ENCODE measurements at places on chromosomes 4 and X.

DNA sequence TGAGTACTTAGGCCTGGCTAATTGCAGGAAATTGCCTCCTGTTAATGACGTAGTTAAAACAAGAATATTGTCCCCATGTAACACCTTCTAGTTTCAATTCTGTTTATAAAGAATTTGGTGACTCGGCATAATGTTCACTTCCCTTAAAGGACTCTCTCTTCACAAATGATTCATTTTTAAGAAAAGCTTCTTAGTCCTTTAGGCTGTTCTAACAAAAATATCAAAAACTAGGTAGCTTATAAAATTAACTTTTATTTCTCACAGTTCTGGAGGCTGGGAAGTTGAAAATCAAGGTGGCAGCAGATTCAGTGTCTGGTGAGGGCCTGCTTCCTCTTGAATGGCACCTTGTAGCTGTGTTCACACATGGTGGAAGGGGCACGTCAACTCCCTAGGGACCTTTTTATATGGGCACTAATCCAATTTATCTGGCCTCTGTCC lies 23.8 kb downstream of the COL25A1 start:
- no peak for DNase-seq

GRCh38 chrX:112645774-112646173 lies 34.0 kb downstream of the LHFPL1 start:
- no peak for DNase-seq

GRCh38 chrX:48648336-48648751 lies 35.3 kb upstream of the WAS start:
- peak; percentile 40 for DNase-seq

DNA sequence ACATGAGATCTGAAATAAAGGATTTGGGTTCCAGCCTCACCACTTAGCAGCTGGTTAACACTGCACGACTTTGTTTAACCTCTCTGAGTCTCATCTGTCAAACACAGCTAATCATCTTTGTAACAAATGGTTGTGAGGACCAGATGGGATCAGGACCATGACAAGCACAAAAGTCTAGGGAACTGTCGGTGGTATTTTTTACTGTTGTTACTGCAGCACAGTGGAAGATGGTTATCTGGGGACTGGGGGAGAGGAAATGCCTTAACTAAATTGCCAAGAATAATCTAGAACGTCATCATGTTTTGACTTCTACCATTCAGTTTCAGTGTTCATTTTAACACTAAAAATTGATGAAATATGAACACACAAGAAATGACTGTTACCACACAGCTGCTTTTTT lies 99.5 kb downstream of the ADGRA3 start:
- DNase-seq = peak; percentile 38

DNA sequence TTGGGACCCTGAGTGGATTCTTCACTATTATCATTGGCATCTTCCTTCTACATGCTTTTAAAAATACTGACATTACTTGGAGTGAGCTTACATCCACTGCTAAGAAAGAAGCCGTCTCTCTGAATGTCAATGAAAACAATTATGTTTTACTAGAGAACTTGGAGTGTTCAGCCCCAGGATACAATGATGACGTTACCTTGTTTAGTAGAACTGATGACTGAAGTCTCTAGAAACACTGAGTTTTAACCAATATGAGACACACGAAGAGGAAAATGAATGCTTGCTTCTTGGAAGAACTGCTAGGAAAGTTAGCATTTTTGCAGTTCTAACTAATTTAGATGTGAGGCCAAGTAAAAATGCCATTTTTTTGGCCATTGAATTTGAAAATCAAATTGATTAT lies 19.4 kb downstream of the NIPAL1 start:
- DNase-seq = no peak

DNA sequence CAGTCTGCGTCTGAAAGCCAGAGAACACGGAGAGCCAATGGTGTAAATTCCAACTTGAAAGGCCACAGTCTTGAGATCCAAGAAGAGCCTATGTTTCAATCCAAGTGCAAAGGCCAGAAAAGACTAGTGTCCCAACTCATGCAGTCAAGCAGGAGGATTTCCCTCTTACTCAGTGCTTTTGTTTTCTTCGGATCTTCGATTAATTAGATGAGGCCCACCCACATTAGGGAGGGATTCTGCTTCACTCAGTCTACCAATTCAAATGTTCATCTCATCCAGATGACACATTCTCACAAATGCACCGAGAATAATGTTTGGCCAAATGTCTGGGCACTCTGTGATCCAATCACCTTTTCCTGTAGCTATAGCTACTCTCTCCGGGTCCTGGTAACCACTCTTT lies 91.5 kb upstream of the S100G start:
- no peak for DNase-seq

GRCh38 chr4:82491251-82491960 lies 61.0 kb downstream of the ENOPH1 start:
- DNase-seq = no peak

DNA sequence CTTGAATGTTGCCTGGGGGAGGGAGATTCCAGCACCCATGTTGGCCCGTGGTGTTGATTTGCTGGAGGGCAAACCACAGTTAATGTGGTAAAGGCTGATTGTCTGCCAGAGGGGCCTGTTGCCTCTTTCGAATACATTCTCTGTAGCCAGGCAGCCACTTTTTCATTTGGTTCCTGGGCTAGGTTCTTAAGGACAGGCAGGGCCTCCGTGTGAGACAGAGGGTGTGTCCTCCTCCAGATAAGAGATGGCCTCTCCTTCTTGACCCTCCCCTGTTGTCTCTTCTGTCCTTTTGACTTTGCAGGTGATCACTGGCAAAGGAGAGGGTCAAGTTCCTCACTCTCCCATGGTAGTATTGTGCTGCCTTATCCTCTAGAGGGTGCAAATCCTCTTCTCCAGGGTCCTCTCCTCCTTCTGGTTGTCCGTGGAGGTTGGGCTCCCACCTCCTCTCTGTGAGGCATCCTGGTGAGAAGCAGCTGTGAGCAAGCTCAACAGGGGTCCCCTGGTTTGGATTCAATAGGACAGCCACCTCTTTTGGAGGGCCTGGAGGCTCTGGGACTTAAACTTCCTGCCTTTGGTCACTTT lies 44.9 kb downstream of the ZNF182 start:
- peak; percentile 26 for DNase-seq

- DNase-seq = no peak
Measured at GRCh38 chr4:75429208-75429607, 85.0 kb downstream of the RCHY1 start.

DNA sequence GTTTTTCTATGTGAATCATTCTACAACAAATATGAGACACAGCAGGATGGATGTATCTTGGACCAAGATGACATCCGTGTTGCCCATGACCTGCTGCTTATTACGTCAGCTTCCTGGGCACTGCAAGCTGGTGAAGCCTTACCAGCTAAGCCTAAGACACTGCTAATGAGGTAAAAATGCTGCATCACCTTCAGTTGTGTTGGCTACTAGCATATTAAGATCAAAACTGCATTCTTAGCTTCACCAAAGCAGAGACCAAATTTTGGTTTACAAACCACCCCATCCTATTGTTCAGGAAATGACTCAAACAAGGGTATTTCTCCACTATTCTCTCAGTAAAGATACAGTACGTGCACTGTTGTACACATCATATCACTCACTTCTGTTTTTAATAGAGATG lies 50.3 kb downstream of the MAML3 start:
- peak; percentile 64 for DNase-seq

DNA sequence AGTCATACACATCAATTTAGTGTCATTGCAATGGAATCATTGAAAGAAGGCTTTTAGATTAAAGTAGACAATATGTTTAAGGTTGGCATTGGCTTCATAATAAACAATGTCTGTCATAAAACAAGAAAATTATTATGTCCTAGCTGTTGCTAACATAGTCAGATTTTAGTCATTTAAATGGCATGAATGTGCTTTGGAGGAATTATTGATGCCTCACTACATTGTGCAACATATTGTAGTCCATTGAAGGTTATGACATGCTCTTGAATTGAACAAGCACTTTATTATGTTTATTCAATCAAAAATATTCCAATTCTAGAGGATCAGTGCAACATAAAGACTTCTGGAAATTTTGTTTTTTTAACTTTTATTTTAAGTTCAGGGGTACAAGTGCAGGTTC lies 489.8 kb upstream of the AMOT start:
- DNase-seq = no peak

- DNase-seq = peak; percentile 34
Measured at GRCh38 chr4:153223427-153223801, 19.2 kb downstream of the TRIM2 start.

DNA sequence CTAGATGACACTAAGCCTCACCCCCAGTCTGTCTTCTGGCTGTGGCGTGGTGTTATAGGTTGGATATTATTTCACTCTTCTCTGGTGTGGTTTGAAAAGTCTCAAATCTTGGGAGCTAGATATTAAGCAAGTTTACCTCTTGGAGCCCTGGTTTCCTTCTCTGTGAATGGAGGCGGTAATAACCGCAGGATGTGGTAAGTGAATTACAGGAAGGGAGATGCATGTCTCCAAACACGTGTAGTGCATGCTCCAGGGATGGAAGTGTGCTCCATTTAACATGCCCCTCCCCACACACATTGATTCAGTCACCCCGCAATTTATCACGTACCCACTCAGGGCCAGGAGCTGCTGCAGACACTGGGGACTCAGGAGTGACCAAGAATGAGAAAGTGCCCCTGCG lies 4.9 kb downstream of the ZNF275 start:
- DNase-seq = no peak

GRCh38 chr4:79176351-79176750 lies 149.5 kb downstream of the NAA11 start:
- DNase-seq = no peak

All from iris pigment epithelial cell (primary cell).